ENCODE measurements at places on chromosomes 7 and 10.

DNA sequence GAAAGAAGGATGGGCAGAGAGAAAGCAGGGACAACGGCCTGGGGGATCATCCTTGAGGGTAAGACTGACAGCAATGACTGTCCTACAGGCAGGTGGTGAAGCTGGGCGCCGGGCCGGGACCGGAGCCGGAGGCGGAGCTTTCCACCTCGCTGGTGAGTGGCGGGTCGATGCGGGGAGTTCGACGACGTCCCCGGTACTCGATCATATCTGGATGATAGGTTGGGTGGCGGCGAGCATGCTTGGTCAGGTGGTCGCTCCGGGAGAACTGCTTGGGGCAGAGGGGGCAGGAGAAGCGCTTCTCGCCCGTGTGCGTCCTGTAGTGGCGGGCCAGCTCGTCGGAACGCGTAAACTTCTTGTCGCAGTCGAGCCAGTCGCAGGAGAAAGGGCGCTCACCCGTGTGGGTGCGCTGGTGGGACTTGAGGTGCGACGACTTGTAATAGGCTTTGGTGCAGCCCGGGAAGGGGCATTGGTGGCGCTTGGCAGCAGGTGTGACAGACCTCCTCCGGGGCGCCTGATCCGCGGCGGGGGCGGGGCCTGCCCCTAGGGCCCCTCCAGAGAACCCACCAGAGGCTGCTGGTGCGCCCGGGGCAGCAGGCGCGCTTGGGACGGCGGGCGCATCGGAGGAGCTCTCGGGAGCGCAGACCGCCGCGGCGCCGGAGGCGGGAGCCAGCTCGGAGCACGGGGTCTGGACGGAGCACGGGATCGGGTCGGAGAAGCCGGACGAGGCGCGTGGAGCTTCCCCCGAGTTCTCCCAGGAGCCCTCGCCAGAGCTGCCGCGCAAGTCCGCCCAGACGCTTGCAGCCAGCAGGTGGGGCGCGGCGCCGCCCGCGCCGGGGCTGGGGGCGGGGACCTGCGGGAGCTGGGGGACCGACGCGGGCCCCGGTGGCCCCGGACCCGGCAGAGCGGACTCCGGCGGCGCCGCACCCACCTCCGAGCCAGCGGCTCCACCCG is 752 bp downstream of the KLF14 start:
- DNase-seq = no peak

- DNase-seq = no peak
These were observed 54.6 kb upstream of the OPN4 start for GRCh38 chr10:86599729-86600128.

DNA sequence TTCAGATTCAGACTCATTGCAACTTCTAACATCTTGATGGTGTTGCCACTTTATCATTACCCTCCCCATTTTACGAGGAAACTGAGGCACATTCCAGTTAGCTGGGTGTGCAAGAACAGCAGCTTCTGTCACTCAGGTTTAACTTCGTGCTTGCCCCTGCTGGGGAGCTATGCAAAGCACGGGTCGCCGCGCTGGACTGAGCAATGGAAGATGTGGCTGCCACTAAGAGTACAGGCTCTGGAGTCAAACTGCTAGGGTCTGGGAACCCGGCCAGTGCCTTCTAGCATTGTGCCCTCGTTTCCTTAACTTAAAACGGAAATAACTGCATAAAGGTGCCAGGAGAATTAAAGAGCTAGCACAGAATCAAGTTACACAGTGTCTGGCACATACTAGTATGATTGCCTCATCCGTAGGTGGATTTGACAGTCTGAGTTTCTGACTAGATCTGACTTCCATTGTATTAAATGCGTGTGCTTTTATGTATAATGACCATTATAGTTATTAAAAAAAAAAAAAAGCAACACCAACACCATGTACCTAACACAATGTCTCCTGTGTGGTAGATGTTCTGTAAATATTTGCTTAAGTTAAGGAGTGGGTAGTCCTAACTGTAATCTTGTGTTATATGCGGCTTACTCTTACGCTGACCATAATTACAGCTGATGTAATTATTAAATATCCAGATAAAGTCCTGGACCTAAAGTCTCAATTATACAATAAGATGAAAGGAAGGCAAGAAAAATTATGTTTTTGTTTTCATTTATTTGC is 842 bp downstream of the ZNF22 start:
- no peak for DNase-seq

- DNase-seq = no peak
These were observed 43.8 kb upstream of the RPA3 start for GRCh38 chr7:7761974-7762779.

- no peak for DNase-seq
These were observed 4.4 kb upstream of the CYREN start for GRCh38 chr7:135174941-135175340.

- DNase-seq = no peak
These were observed 183.6 kb downstream of the TAX1BP1 start for GRCh38 chr7:27923642-27923980.

DNA sequence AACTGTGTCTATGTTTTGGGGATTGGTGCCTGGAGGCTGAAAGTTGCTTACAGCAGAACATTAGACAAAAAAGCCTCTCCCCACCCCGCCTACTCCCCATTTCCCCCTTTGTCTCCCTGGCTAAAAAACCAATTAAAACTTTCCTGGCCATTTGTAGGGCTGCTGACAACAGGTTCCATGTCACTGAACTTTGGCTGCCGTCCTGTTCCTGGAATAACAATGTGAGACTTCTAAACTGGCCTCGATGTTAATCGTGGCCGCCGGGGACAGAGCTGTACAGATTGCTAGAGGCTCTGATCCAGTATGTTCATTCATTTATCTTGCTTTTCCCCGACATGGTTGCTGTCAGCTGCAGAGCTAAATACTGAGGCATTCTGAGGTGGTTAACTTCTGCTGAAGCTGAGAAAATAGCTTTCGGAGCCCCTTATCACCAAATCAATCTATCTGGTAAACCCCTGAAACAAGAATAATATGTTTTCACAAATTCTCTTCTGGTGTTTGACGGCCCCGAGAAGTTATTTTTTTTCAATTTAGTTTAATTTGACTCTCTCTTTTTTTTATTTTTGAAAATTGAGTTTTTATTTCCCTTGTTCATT is 271.6 kb downstream of the GFRA1 start:
- no peak for DNase-seq

DNA sequence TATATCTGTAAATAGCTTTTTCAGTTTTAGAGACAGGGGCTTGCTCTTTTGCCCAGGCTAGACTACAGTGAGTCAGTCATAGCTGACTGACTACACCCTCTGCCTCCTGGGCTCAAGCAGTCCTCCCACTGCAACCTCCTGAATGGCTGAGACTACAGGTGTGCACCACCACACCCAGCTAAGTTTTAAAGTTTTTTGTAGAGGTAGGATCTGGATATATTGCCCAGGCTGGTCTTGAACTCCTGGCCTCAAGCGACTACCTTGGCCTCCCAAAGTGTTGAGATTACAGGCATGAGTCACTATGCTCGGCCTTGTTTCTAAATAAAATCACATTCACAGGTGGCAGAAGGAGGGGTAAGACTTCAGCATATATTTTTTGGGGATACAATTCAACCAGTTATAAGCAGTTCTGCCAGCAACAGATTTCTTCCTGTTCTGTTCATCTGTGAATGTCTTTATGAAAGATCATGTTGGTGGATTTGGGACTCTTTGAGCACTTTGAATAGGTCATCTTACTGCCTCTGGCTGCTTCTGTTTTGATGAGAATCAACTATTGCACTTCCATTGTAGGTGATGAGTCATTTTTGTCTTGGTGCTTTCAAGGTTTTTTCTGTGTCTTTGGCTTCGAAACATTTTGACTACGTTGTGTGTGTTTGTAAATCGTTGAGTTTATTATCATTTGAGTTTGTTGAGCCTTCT is 15.7 kb downstream of the RBM33 start:
- DNase-seq = no peak

Measured in AG09319 (cell line).